ENCODE measurements at places on chromosomes 5 and 9.
A peak's percentile ranks its signal among the peaks of the same experiment; 100 is the strongest.

DNA sequence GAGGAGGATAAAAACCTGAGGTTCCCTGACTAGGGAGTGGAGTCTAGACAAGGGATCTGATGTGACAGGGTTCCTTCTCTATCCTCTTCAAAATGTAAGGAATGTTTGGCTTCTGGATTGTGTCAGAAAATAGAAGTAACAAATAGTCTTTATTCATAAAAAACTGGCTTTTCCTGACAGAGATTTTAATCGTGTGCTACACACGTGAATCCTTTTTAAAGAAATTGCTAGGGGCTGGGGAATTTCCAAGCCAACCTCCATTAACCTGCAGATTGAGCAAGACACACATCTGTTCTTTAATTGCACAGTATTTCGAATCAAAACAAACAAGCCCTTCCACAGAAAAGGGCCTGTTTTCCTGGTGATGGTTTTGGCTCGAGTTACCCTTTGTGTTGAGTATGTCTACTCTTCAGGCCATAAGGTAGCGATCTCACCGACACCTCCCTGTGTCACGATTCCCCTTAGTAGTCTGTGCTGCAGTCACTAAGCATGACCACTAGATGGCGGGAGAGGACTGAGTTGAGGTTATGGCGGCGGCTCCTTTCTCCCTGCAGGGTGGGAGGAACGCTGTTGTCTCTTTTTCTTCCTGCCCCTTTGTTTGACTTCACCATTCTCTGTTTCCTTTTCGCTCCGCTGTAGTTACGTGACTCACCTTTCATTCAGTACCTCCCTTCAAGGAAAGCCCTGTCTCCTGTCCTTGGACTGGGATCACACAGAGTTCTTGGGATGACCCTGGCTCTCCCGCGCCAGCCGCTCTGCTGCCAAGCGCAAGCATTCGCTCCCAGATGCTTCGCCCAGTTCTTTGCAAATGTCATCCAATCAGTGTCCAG is 137.1 kb upstream of the SLC24A2 start:
- peak; percentile 85 for DNase-seq

GRCh38 chr5:106964132-106964531 is 706.6 kb downstream of the EFNA5 start:
- no peak for DNase-seq

- DNase-seq: no peak
These were observed 57.8 kb upstream of the LIFR start for GRCh38 chr5:38613992-38614836.

DNA sequence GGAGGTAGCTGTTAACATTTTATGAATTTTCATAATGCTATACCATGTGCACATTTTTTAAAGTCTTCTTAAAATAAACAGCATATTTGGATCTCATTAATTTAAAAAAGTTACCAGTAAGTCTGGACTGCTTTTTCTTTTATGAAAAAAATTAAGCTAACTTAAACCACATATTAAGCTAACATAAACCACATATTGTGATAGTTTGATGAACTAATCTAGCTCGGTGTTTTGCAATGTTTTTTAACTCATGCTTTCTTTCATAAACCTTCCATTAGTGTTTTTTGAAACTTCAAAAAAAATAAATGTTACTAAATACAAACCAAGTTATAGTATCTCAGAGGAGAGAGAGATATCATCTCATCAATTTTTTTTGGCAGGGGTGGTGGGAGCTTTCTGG is 26.5 kb downstream of the POLK start:
- no peak for DNase-seq

- no peak for DNase-seq
These were observed 31.5 kb upstream of the ZFAND5 start for GRCh38 chr9:72396247-72397091.

All from T-helper 2 cell (primary cell).